Stimulated activated CD4-positive, alpha-beta T cell treated with anti-CD3 and anti-CD28 coated beads, Interleukin-1b, Interleukin-23, amount 100 ng/mL, for 1 hour (primary cell): ENCODE measurements at places on chromosomes 16 and 17.

- no peak for DNase-seq
Measured at GRCh38 chr17:41781404-41782110, 5.0 kb downstream of the JUP start.

- no peak for DNase-seq
Measured at GRCh38 chr16:26605626-26606271, 461.0 kb upstream of the C16orf82 start.

DNA sequence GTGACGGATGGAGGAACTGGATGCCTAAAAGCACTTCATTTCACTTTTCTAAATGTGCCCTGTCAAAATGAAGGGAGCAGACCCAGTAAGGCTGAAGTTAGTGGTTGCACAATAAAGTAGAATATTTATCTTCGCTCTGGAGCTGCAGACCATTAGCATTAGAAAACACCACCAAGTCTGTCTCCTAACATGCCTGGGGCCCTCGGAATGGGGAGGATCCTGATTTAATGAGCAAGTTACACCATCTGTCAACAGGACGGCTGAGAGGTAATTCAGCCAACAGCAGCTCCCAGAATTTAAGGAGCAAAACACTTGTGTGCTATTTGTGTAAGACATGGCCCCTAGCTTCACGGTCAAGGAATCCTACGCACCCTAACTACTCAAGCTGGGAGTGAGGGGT lies 22.3 kb downstream of the CA10 start:
- DNase-seq = no peak

DNA sequence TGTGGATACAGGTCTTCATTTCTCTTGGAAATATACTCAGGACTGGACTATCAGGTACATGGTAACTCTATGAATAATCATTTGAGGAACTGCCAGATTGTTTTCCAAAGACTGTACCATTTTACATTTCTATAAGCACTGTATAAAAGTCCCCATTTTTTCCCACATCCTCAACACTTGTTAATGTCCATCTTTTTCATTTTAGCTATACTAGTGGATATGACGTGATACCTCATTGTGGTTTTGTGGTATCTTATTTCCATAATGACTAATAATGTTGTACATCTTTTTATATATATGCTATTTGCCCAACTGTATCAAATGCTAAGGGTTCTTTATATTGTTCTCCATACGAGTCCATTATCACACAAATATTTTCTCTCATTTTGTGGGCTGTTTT lies 22.9 kb downstream of the NUP88 start:
- DNase-seq = no peak

DNA sequence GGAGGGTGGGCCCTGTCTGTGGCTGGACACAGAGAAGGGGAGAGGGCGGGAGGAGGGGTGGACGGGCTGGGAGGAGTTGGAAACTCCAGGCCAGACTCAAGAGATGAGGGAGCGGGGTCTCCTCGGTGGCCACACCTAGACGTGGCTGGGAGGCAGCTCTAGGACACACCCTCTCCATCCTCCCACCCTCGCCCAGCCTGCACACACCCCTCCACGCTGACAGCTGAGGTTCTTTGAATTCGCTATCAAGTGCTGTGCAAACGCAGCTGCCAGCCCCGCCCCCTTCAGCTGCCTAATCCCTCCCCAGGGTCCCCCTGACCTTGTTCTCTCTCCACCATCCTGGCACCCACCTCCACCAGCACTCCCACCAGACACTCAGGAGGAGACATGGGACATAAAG lies 48.7 kb downstream of the DNAH17 start:
- no peak for DNase-seq
